ENCODE measurements at places on chromosomes 1 and 21.

GRCh38 chr1:197367627-197368026 lies 99.6 kb downstream of the CRB1 start:
- no peak for DNase-seq

GRCh38 chr1:19219451-19219850 lies 9.4 kb upstream of the UBR4 start:
- DNase-seq, result no peak

- DNase-seq, result no peak
Observed at GRCh38 chr1:230831771-230832170, 36.5 kb downstream of the C1orf198 start.

DNA sequence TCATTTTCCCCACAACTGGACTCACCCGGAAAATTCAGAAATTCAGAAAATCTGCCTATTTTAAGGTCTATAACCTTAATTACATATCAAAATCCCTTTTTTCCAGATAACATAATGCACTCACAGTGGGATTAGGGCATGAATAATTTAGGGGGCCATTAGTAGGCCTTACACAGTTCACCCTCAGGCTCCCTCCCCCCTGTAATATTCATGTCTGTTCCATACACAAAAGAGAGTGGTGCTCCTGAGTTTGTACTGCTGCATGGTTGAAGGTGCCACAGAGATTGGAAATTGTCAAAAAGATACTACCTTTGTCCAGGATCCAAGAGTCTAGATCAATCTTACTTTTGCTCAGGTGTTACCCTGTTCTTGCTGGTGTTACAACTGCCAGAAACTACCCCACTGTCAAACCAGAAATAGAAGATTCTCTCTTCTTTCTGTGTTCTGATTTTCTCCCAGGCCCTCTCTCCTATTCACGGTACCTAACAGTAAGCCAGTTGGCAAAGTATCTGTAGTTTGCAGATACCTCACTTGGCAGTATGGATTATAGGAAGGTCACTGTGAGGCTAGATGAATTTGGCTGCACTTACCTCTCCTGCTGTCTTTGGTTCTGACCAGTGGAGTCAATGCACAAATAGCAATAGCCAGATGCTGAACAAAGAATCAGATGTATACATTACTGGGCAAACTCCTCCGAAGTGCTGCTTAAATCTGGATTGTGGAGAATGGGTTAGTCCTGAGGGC lies 53.2 kb downstream of the C1orf198 start:
- no peak for DNase-seq

GRCh38 chr1:176557543-176558258 lies 94.7 kb downstream of the PAPPA2 start:
- no peak for DNase-seq
